Activated CD4-positive, alpha-beta T cell treated with anti-CD3 and anti-CD28 coated beads for 36 hours (primary cell): ENCODE measurements at places on chromosomes 1 and 21.

DNA sequence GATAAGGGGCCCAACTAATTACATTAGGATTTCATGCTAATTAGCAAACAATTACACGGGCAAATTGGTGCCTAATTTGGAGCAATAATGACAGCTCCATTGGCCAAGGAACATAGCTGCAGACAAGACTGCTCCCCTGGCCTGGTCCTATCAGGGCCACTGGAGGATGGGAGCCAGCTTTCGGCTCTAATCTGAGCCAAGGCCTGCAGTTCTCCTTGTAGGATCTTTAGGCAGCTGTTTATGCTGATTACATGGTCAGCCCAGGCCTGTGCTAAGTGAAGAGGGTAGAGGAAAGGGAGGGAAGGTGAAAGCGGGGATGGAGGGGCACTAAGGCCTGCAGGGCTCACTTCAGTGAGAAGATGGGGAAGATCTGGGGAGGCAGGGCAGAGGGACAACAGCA, 12.4 kb upstream of the ADGRB2 start:
- DNase-seq, result no peak

GRCh38 chr1:215243345-215244054, 161.0 kb downstream of the KCNK2 start:
- DNase-seq, result no peak

DNA sequence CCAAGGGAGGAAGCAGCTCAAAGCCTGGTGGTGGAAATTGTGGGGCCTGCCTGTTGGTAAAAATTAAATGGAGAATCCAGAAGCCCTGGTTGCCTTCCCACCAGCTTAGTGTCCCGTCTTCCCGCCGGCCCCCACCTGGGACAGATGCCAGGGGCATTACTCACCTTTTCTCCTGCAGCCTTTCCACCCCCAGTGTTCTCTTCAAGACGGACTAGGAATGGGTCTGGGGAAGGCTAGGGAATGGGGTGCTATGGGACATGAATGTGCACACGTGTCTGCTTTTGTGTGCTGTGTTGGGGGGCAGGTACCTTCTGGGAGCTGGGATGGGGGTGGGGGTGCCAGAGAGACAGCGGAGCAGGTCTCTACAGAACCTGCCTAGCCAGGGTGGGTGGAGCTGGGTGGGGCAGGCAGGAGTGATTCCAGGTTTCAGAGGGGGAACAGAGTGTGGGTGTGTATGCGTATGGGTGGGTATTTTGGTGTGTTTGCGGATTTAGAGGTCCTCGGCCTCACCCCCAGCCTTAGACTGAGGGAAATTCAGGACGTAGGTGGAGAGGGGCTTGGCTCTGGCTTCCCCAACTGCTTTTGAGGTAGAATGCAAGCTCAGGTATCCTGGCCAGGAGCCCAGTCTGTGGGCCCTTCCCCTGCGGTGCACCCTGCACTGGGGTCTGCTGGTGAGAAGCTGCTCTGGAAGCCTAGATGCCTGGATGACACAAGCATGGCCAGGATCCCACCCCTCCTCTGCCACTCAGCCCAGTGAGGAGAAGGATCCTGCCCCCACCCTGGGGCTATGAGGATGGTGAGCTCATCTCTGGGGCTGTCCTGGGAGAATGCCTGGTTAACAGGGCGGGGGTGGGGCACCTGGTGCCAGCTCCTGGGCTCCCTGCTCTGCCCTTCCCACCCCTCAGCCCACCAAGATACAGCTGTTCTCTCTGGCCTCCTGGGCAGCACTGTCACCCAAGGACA, 7.8 kb downstream of the VANGL2 start:
- no peak for DNase-seq

DNA sequence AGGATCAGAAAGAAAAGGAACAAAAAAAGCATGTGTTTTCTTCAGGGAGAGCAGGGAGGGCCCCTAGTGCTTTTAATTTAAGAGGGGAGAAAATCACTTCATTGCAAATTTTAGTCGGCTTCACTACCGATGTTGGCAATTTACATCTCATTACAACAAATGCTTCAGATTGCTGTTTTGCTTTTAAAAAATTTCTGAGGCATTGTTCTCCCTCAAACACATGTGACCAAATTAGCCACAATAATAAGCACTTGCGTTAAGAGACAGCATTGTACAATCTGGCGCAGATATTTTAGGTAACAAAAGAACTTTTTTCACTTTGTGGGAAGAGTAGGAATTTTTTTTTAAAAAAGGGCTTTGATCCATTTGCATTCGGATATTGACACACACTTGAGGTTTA, 29.8 kb downstream of the BEND5 start:
- DNase-seq, result no peak

DNA sequence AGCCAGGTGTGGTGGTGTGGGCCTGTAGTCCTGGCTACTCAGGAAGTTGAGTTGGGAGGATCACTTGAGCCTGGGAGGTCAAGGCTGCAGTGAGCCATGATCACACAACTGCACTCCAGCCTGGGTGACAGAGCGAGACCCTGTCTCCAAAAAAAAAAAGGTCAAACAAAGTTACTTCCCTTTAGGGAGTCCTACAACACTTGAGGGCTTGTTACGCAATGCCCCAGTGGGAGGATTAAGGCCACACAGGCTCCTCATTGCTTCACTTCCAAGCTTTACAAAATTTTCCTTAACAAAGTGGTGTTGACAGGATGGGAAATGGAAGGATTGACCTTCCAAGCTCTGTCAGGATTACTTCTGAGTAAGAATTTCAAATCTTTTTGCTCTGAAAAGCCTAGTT, 6.2 kb upstream of the EXTL1 start:
- no peak for DNase-seq

GRCh38 chr1:65211331-65211730, 63.3 kb downstream of the AK4 start:
- no peak for DNase-seq
